ENCODE measurements at places on chromosomes 7 and 10.

GRCh38 chr10:86929468-86930380 is 27.7 kb downstream of the MMRN2 start:
- DNase-seq, result no peak

DNA sequence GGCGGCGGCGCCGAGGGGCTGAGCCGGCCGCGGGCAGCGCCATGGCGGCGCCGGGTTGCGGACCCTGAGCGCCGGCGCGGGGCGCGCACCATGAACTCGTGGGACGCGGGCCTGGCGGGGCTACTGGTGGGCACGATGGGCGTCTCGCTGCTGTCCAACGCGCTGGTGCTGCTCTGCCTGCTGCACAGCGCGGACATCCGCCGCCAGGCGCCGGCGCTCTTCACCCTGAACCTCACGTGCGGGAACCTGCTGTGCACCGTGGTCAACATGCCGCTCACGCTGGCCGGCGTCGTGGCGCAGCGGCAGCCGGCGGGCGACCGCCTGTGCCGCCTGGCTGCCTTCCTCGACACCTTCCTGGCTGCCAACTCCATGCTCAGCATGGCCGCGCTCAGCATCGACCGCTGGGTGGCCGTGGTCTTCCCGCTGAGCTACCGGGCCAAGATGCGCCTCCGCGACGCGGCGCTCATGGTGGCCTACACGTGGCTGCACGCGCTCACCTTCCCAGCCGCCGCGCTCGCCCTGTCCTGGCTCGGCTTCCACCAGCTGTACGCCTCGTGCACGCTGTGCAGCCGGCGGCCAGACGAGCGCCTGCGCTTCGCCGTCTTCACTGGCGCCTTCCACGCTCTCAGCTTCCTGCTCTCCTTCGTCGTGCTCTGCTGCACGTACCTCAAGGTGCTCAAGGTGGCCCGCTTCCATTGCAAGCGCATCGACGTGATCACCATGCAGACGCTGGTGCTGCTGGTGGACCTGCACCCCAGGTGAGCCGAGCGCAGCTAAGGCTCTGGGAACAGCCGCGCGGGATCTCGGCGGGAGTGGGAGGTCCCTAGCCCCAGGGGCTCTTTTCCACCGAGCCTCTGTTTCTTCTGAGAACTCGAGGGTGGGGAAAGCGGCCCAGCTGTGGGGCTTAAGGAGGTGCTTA is at the start of gene GPR26:
GPR26 (plus strand) TSS at position 38 of the 919 bp plus-strand sequence; CDS start at position 91, 53 bp downstream.
- no peak for DNase-seq

DNA sequence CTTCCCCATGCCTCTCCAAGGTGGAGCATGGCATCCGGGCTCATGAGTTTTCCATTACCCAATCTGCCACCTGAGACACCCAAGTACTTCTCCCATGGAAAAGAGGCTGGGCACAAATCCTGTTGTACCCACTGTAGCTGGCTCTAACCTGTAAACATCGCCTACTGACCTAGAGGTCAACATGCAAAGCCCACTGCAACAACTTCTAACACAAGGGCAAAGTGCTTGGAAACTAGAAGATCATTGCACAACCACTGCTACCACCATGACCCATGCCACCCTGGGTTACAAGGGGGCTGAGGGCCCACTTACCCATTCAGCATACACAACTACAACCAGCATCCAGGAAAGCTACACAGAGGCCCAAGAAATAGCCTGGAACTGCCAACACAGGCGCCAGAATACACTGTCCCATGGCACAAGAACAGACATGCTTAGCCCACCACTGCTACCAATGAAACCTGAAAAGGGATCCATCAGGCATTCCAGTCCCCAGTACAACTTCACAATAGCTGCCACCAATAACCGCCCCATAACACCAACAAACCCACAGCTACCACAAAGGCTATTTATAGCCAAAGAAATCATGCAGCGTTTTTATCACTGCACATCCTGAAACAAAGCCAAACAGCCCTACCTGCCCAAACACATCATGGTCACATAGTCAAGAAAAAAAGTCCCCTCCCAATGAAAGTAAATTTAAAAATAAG is 63.4 kb downstream of the RNF32 start:
- DNase-seq, result no peak

GRCh38 chr7:149625340-149625946 is 127.8 kb upstream of the ZNF746 start:
- peak; percentile 39 for DNase-seq

GRCh38 chr7:18213652-18214051 is 186.0 kb upstream of the PRPS1L1 start:
- DNase-seq, result no peak

- no peak for DNase-seq
These were observed 495.6 kb downstream of the RPS24 start for GRCh38 chr10:78529262-78529661.

DNA sequence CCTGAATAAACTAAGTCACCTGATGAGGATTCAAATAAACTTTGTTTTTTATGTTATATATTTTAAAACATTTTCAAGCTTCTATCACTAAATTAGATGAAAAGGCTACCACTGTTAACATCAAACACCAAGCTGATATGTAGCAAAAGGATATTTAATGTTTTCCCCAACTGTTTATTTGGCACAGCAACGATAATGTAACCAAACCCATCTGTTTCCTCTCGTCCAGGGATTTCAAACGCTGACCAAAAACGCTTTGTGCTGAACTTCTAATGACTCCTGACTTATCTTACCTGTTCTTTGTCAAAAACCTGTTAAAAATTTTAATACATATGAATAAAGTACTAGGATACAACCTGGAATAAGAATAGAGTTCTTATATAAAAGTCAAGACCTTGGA is 30.5 kb downstream of the DCLRE1A start:
- no peak for DNase-seq

DNA sequence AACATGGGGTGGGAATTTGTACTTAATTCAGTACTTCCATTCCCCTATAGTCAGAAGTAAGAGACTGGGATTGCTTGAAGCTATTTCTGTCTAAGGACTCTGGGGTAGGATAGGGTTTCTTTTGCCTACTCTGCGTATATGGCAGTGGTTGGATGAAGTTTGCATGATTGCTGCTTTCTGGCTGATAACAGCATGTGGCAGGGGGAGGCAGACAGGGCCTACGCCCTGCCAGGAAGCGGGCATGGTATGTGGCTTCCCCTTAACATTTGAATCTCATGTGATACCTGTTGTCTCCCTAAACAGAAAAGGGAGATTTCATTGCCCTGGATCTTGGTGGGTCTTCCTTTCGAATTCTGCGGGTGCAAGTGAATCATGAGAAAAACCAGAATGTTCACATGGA is 57.1 kb downstream of the TACR2 start:
- no peak for DNase-seq

Measured in stimulated activated naive B cell treated with anti-CD40 and anti-IgM and Interleukin-4, amounts not matched to agents 10 μg/mL and 1 μg/mL and 100 μg/mL, for 72 hours (primary cell).